Stimulated activated CD8-positive, alpha-beta memory T cell treated with anti-CD3 and anti-CD28 coated beads, Interleukin-4, amount 100 ng/mL, for 1 hour (primary cell): ENCODE measurements at places on chromosomes 1 and 21.

DNA sequence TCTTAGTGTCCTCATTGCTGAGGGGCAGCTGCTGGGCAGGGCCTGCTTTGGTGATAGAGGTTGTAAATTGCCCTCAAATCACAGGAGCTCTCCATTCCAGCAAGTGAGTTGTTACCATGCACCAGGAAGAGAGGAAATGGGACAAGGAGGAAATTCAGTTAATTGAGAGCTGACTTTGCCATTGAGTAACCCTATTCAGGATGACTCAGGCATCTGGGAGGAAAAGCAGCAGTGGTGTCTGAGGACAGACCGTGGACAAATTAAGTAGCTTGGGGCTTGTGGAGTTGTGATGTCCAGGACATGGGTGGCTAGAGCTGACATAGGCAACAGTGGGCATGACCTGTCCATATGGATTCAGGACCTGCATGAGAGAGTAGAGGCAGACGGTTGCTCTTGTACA is 5.9 kb downstream of the ARHGEF10L start:
- no peak for DNase-seq

GRCh38 chr1:196324345-196324744 is 283.9 kb downstream of the KCNT2 start:
- no peak for DNase-seq

DNA sequence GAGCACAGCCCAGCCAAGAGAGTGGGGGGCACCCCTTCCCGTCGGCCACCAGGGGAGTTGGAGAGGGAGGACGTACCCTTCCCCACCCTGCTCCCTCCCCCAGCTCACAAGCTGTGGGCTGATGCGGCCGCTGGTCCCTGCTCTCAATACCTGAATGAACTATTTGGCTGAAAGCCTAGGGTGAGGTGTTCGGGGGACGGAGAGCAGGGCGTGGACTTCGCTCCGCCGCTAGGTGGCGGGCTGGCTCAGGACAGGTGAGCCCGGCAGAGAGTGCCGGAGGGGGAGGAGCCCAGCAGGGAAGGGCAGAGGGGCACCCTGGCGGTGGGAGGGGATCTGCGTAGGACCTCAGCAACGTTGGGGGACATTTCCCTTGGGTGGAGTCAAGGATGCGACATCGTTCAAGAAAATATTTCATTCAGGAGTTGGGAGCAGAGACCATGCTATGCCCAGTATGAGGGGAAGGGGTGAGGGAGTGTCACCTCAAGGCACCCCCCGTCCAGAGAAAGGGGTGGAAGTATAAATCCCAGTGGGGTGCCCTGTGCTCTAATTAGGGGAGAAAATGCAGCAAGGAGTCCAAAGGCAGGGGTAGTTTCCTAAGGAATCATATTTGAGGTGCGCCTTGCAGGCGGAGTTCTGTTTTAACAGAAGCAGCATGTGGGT is 12.0 kb upstream of the RHBG start:
- no peak for DNase-seq

GRCh38 chr1:38746402-38746935 is 113.1 kb downstream of the RRAGC start:
- no peak for DNase-seq

- no peak for DNase-seq
Measured at GRCh38 chr1:95924684-95925083, 690.7 kb downstream of the RWDD3 start.

DNA sequence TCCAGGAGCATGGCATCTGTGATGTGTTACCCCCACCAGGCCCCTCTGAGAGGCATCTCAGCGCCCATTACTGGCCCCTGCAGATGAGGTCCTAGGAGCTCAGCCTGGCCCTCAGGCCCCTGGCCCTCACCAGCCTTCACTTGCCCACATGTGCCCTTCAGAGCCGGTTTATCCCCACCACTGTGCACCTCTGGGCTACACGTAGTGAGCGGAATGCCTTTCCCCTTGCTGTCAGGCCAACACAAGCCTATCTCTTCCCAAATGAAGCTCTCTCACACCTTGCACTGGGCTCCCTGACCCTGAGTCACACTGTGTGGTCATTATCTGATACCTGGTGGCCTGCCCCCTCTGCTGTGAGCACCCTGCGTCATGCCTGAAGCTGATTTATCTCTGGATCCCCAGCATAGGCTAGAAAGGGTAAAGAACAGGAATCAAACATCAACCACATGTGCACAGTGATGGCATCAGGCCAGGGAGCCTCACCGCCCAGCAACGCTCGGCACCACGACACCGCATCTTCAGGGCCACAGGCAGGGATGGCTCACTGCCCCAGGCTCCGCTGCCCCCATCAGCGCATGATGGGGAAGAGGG is 49.1 kb downstream of the GLIS1 start:
- DNase-seq = no peak

DNA sequence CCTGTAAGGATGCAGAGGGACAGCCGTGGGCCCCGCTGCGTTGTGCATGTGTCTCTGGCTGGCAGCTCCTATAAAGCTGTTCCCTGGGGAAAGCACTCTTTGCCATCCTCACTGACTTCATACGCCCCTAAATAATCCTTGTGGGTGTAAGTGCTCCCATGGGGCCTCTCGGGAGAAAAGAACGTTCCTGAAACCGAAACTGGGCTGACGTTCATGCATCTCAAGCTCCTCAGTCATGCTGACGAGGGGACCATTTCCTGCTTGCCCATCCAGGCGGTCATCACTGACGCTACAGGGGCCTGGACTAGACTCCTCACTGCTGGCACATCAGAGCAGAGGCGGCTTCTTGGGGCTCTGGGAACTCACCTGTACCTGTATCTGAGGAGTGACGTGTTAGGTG is 73.1 kb upstream of the USP24 start:
- DNase-seq = no peak

GRCh38 chr1:50568782-50569181 is 145.5 kb upstream of the DMRTA2 start:
- DNase-seq = no peak

GRCh38 chr1:57506941-57507340 is 83.1 kb upstream of the DAB1 start:
- DNase-seq = no peak

GRCh38 chr1:10753299-10753698 is 43.1 kb downstream of the CASZ1 start:
- no peak for DNase-seq

GRCh38 chr1:155241069-155241679 is 14.1 kb downstream of the ENTREP3 start:
- DNase-seq = peak; percentile 49

DNA sequence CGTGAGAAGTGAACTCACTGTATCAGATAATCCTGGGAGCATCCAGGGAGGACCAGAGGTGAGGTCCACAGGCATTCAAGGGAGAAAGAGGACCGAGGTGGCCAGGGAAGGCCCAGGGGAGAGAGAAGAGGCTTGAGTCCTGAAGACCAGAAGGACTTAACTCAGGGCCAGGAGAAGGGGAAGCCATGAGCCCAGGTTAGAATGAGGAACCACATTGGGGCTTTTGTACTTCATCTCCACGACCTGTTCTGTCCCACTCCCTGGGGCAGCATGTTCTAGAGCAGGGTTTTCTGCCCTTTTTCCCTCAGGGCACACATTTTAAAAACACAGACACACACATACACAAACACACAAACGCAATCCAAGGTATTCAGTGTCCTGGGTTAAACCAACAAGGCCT is 8.4 kb downstream of the LGR6 start:
- DNase-seq = no peak

GRCh38 chr1:154148807-154149206 is 6.1 kb downstream of the NUP210L start:
- DNase-seq = no peak

DNA sequence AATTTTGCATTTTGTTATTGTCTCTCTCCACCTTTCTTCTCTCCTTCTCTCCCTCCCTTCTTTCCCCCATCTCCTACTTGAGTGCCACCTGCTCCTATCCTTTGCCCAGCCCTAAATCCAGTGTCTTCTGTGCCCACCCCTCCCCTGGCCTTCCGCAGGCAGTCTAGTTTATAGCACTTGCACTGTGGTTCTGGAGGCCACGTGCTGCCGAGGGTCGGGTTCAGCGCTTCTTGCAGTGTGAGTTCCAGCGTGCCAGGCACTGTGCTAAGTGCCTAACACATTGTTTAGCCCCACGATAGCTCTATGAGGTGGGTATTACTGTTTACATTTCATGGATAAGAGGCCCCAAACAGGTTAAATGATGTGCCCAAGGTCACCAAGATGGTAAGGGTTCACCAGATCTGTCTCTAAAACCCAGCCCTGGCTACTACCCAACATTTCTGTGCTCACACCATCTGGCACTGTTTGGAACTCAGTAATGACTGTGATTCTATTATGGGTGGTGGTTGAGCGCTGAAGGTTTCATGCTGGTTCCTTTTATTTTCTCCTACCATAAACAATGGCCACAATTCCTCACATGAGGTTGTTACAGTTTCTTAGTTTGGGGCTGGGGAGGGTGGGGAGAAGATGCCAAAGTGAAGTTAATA is 14.1 kb upstream of the ATP1A4 start:
- DNase-seq = no peak

DNA sequence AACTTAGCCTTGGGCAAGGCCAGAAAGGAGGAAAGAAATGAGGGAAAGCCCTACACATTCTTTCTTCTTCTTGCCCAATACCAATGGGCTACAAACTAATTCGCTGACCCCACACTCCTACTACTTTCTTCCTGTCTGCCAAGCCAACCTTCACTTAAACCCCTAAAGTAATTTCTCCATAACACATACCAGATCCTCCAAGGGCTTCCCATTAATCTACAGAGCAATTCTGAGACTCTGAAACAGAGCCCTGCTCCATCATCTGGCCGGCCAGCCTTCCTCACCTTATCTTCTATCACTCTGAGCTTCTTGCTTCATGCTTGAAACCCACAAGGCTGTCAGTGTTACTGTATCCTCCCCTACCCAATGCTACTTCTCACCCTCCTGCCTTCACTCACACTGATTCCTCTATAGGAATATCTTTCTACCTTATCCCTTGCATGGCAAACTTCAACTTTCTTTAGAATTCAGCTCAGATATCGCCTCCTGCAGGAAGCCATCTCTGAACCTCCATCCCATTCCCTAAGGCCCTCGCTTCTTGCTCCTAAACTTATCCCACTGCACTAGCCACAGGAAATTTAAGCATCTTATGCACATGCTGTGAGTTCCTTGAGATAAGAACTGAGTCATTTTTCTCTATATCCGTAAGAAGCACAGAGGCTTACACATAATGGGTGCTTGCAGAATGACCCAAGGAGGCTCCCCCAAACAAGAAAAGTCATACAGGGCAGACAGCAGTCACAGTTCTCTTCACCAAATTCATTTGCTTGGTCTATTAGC is 81.9 kb downstream of the JAK1 start:
- no peak for DNase-seq

- no peak for DNase-seq
Measured at GRCh38 chr1:210234329-210234757, 1.7 kb downstream of the SERTAD4 start.

DNA sequence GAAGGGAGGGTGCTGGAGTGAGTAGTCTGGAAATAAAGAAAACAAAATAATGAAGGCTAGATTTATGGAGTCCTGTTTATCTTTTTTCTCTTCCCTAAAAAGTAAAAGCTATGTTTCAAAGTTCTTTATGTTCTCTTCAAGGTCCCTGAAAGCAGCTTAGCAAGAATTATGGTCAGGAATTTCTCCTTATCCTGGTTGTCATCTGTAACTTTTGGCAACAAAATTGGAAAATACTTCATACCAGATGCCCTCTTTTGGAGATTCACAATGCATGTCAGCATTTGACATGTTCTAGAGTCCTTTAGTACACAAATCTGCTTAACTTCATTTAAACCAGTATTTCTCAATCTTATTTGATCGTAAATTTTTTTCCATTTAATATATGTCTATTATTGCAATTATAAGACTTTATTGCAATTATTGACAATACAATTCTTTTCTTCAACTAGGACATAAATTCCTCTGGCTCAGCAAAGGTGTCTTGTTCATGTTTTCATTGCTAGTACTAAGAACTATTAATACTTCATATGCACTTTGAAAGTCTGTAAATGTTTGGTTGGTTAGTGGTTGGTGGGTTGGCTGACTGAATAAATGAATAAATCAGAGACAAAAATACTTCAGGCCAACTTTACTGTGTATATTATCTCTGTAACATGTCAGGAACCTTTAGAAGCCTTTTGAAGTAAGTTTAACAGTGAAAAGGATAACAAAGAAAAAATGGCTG is 101.5 kb downstream of the ATP1B1 start:
- DNase-seq = no peak

DNA sequence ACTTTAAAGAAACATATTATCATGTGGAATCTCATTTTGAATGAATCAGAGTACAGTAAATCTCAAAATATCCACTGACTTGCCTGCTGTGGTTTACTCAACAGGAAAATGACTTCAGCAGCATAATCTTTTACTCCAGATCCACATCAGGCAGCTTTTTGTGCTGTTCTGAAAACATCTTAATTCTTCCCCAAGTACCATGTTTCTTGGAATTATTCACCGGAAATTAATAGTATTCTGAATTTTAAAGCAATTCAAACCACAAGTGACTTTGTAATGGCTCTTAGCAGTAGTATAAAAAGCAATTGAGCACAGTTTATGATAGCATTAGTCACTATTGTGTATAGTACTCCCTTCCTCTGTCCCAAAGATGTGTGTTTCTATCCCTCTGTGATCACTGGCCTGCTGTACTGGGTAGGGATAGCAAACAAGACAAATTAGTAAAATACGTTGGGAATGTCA is 64.2 kb upstream of the ERRFI1 start:
- DNase-seq = no peak

DNA sequence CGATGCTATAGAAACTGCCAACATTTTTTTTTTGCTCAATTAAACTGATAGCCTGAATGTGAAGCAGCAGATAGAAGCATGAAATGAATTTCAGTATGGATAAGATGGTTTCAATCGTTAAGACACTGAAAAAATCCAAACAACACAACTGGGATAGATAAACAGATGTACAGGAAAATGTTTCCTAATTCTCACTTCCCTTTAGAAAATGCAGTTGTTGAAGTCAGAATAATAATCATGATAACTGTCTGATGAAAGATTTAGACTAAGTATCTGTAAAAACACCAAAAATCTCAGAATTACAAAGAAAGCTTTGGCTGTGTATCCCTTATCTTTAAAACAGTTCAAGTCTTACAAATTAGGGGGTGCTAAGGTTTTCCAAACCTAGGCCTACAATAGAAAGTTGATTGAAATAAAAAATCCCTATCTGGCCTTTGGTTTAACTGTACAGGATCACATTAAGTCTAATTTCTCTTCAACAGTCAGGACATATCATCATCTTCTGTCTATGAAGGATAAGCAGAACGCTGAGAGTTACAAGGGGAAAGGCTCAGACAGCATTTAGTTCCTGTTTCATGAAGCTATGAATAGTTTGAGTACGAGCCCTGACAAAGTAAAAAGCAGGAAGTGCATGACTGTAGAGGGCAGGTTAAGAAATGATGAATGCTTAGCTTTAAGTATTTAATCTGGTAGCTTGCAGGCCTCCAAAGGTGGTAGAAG is 203.2 kb downstream of the APP start:
- no peak for DNase-seq
